ENCODE measurements at places on chromosomes 7 and 10.

DNA sequence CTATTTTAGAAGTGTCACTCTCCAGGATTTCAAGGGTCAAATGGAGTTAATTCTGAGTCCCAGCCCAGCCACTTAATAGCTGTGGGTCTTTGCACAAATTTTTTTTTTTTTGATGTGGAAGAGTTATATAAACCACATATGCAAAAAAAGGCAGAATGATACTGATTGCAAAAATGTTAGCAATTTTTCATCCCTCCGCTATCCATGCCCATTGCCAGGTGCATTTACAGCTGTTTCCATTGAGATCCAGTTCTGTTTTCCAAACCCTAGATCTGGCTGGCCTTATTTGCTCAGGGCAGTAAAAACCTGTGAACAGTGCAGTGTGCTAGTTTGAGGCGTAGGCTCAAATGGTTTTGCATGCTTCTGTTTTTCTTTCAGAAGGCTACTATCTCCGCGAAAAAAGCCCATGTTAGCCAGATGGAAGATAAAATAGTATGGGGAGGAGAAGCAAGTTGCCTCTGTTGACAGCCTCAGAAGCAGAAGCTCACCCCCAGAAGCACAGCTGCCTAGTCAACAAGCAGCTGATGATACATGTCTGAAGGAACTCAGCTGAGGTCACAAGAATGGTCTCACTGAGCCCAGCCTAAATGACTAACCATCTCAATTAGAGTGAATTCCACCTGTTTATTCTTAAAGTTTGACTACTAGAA, 997 bp upstream of the ZNF138 start:
- DNase-seq = no peak

DNA sequence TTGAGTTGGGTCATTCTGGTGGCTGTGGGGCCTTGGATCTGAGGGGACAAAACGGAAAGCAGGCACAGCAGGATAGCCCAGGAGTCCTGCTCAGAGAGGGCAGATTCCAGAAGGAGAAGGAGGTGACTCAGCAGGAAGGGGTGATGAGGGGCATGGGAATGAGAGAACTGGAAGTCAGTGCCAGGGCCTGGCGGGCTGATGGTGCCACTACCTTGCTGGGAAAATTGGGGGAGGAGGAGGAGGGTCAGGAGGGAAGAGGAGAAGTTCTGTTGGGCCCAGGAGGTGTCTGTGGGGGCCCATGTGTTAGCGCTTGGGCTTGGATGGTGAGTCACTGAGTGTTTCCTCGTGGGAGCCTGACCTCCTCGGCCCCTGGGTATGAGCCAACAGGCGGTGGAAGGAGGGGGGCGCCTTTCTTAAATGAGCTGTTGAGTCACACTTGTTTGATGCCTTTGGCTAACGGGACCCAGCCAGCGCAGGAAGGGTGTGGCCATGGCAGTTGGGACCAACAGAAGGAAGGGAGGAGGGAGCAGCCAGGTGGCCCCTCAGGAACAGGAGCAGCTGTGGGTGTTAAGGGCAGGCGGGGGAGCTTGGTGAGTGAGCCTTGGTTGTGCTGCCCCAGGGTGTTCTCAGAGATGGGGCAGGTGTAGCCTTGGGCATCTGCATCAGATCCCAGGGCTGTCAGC, 130.0 kb upstream of the BTBD16 start:
- DNase-seq = no peak

DNA sequence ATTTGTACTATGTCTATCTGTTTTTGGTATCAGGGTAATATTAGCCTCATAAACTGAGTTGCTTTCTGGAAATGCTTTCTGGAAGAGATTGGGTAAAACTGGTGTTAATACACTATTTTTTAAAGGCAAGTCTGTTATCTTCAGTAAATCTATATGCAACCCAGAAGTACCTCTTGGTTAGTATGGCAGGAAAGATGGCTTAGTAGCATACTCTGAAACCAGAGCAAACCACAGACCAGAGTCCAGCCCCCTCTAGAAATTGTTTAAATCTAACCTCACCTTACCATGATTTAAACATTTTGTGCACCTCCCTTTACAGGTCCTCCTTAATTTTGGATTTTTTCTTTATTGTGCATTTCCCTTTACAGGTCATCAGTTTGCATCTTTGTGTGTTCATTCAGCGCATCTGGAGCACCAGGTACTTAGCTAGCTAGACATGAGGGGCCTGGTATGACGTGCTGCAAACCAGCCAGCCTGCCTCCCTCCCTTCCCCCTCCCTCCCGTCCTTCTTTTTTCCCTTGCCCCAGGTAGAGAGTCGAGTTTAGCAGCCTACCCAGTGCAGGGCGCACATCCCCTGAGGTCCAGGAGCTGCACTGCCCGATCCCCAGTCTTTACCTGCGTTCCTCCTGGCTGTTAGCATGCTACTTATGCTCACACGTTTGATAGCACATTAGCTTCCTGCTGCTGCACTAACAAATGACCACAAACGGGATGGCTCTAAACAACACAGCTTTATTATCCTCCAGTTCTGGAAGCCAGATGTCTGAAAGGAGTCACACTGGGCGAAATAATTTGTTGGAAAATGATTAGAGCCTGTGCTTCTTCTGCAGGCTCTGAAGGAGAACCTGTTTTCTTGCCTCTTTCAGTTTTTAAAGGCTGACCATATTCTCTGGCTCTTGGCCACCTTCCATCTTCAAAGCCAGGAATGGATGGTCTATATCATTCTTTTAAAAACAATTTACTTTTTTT, 299.9 kb upstream of the HABP2 start:
- no peak for DNase-seq

DNA sequence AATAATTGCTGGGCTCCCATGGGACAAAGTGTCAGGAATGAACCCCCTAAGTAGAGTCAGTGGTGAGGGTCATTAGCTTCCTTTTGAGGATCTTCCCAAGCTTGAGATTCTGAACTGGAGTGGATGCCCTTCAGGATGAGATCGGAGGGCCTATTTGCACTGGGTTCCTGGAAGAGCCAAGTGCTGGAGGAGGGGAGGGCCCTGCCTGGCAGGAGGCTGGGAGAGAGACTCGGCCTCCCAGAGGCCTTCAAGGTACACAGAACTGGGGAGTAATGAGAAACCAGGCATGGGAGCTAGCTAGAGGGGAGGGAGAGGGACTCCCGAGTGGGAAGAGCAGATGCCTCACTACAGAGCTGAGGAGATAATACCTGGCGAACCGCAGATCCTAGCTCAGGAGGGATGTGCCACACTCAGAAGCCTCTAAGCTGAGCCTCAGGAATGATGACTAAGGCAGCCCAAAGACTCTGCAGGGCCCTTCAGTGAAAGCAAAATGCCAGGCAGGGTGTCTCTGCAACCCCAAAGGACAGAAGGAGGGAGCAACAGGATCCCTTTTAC, 9.4 kb downstream of the PDAP1 start:
- no peak for DNase-seq

- DNase-seq = no peak
Measured at GRCh38 chr7:107948645-107949442, 54.1 kb downstream of the LAMB1 start.

DNA sequence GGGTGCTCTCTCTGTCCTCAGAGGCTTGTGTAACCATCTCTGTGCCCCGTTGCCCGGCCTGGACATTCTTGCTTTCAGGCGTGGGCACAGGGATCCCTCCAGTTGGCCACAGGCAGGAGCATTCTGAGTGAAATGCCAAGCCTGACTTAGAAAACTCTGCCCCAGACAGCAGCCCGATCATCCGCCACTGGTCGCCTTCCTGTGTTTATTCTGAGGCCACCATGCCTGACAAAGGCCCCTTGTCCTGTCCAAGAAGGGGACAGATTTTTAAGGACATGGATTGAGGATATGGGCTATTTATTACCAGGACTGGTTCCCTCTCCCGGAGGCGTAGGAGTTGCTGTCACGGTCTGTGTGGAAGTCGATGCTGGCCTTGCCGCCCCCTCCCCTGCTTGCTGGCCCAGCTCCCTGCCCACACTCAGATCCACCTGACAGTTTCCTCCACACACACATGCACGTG, 54.3 kb downstream of the SPOCK2 start:
- DNase-seq = no peak

GRCh38 chr7:108467391-108467790, 11.2 kb upstream of the NRCAM start:
- no peak for DNase-seq

Data from NCI-H2029 treated with DMSO at 0.1 percent for 48 hours (cell line).